IPS DF 19.7 (cell line): ENCODE measurements at places on chromosomes 4 and X.

GRCh38 chr4:77014256-77014655, 61.5 kb downstream of the CCNI start:
- DNase-seq: no peak

- DNase-seq: no peak
These were observed 38.7 kb upstream of the NDST4 start for GRCh38 chr4:115152081-115152480.

DNA sequence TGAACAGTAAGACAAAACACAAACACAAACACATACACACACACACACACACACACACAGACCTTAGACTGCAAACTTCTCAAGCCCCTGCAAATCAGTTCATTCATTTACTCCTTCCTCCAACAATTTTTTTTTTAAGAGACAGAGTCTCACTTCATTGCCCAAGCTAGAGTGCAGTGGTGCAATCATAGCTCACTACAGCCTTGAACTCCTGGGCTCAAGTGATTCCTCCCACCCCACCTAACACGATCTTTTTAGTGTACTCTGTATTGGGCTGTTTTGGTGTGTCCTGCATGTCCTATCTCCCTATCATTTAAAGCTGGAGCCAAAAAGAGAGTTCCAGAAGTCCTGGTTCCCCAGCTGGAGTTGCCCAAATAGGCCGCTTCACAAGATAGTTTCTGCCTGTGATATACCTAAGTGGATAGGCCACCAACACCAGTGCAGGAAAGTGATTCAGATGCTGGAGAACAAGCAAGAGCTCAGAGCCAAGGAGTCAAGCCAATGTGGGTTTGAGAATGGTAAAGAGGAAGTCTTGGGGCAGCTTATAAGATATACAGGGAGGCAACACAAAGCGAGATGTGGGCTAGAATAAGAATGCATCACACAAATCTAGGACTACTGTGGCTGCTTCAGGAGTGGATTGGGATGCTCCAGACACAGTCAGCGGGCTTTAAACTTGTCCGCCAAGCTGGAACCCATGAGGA, 85.4 kb upstream of the RAPGEF2 start:
- DNase-seq: no peak

DNA sequence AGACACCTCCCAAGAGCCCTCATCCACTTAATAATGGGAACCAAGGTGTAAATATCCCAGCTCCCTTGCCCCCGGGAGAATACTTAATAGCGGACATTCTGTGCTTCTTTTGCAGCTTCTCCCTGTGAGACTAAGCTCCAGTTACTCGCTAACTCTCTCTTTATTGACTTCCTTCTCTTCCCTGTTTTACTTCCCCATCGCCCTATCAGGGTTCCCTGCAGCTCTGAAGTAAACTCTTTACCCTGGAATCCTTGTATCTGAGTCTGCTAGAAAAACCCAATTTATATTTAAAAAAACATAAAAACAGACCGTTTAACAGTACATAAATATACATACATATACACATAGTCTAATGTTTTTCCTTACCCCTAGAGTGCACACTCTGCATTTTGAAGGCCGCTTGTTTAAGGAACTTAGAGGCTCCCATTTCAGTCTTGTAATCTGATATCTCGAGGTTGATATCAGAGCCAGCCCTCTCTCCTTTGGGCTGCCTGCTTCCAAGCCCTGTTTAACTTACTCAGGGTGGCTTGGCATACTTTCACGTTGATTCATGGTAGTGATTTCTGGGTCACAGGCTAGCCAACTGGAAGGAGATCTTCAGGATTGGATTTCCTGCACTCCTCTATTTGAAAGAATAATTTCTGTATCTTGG, 177.4 kb upstream of the SCML1 start:
- DNase-seq: no peak

GRCh38 chr4:16617435-16617834, 281.0 kb downstream of the LDB2 start:
- DNase-seq: no peak

- DNase-seq: no peak
These were observed 3.9 kb downstream of the MAML3 start for GRCh38 chr4:140149846-140150635.

DNA sequence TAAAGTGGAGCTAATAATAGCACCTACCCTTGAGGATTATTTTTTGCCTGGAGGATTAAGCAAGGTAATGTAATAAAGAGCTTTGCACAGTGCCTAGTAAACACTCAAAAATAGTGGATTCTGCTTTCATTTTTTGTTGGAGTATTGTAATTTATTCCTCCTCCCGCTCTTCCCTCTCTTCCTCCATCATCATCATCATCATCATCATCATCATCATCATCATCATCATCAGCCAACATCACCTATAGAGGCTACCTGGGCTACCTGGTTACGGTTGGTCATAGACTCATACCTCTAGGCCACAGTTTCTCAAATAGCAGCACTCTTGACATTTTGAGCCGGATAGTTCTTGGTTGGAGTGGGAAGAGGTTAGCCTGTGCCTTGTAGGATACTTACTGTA, 126.9 kb upstream of the TEX13A start:
- DNase-seq: no peak

- no peak for DNase-seq
These were observed 371.3 kb upstream of the INTU start for GRCh38 chr4:127261476-127261875.

- DNase-seq: no peak
These were observed 3.9 kb downstream of the SHISA3 start for GRCh38 chr4:42401171-42401570.

GRCh38 chr4:1873776-1874175, 2.6 kb downstream of the NSD2 start:
- DNase-seq: no peak
